ENCODE measurements at places on chromosomes 1 and 21. TPM values are rescaled to one million over a fixed set of nuclear protein-coding genes. Genes with fewer than 3 reads are reported as not detected.

DNA sequence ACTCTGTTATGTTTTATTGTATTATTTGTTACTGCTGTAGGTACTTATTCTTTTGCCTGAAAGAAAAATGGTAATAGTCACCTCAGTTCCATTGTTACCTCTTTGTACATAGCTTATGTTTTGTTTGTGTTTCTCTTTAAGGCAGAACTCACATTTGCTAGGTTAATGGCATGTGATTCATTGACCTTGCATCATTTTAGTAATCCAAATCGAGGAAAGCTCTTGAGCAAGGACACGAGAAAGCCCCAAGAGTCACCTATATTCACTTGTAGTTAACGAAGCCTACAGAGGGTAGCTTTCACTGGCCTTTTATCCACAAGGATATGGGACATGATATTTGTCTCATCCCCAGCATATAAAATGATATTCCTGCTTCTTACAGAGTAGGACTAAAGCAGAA lies 1765.2 kb downstream of the NCAM2 start:
- DNase-seq = no peak

GRCh38 chr1:93811326-93812065 lies 67.5 kb downstream of the DNTTIP2 start:
- DNase-seq = no peak

- no peak for DNase-seq
These were observed 8.8 kb downstream of the PADI1 start for GRCh38 chr1:17213782-17214148.

- no peak for DNase-seq
These were observed 188.4 kb downstream of the SETD4 start for GRCh38 chr21:35871906-35872305.

Gene KRTAP13-2
- not detected for total RNA-seq

Gene ADAMTS4
- total RNA-seq = 28.8 TPM

Gene FAM163A
- 0.44 TPM for total RNA-seq

Measured in tibial nerve (tissue), 4 donors.